ENCODE measurements at places on chromosomes 4 and X.

- DNase-seq: peak; percentile 8
Measured at GRCh38 chrX:10015723-10016518, 48.8 kb downstream of the CLDN34 start.

GRCh38 chr4:171186700-171187099 is 626.5 kb upstream of the GALNTL6 start:
- no peak for DNase-seq

DNA sequence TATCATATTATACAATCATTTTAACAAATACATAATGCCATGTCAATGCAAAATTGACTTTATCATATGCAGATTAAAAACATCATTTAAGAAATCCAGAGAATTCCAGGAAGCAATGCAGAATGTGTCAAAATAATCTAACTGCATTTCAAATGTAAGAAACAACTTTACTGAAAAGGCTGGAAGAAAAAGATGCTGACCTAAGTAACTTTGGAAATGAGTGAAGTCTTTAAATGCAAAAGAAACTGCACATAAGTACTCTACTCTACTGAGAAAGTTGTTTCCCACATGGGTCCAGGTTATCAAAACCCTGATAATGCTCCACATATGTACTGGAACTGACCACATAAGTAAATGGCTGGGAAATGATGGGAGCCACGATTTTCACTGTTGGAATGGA is 149.9 kb downstream of the EVC2 start:
- DNase-seq: no peak

DNA sequence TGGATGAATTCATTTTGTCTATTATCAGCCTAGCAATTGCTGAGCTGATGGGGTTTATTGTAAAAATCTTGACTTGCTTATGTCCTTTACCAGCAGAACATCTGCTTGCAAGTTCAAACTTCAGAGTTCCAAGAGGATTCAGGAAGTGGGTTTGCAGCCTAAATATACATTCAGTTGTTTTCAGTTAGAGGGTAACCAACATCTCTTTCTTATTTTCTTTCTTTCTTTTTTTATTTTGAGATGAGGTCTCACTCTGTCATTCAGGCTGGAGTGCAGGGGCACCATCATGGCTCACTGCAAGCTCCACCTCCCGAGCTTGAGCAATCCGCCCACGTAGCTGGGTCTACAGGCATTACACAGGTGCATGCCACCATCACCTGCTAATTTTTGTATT is 31.4 kb upstream of the FHL1 start:
- no peak for DNase-seq

DNA sequence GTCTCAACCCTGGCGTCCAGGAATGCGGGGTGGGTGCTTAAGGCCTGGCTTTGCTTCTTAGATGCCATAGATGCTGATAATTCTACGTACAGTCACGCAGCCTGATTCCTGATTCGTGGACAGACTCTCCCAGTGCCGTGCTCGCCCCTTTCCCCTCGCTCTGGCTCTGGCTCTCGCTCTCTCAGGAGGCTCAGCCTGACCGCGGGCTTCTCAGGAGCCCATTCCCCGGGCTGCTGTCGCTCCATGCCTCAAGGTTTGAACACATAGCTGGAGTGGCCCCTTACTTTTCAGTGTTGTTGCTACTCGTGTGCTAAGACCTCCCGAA is 59.2 kb upstream of the ZC4H2 start:
- peak; percentile 11 for DNase-seq

GRCh38 chr4:105280338-105281123 is 133.9 kb downstream of the TET2 start:
- no peak for DNase-seq

DNA sequence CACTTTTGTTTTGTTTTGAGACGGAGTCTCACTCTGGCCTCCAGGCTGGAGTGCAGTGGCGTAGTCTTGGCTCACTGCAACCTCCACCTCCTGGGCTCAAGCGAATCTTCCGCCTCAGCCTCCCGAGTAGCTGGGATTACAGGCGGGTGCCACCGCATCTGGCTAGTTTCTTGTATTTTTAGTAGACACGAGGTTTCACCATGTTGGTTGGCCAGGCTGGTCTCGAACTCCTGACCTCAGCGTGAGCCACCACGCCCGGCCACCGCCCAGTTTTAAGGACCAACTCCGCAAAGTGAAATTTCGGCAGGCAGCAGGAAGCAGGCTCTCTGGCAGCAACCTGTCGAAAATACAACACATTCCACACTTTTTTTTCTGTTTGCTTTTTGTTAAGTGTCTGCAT is 13.4 kb downstream of the DHRSX start:
- no peak for DNase-seq

DNA sequence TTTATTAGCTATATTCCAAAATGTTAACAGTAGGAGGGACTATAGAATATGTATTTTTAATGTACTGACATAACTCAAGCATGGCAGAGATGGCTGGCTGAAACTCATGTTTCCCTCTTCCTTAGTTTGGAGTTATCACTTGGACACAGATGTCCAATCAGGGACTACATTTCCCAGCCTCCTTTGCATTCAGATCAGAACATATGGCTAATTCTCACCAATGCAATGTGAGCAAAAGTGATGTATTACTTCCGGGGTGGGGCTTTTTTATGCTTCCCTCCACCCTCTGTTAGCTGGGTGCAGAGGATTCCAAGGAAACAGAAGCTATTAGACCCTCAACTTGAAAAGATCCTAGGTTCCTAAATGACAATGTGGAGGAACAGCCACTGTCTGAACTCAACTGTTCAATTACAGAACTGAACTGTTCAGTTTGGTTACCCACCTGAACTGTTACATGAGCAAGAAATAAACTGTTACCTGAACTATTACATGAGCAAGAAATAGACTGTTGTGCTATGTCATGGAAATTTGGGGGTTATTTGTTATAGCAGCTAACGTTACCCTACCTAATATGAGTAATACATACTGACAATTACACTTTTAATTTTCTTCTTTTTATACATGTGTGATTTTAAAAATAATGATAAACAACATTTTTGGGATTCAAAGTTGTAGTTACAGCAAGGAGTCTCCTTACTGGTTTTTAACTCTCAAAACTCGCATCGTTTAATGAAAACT is 29.6 kb upstream of the ERVMER34-1 start:
- DNase-seq: no peak

GRCh38 chrX:140190441-140191108 is 225.3 kb upstream of the CXorf66 start:
- no peak for DNase-seq

DNA sequence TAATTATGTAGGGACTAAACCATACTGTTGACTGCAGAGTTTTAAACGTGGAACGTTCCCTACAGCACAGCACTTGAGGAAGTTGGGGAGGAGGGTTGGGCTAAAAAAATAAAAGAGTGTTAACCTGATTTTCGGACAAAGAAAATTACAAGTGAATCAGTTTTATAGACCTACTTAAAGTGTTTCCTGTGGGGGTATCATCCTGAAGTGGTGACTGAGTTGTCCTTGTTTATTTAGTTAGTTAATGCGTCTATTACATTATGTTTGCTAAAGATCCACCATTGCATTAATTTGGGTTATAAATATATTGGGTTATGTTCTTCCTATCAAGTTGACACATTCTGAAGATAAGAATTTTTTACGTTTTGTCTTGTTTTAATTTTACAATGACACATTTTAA is 14.7 kb downstream of the UNC5C start:
- DNase-seq: no peak

GRCh38 chr4:144862210-144862609 is 216.3 kb downstream of the HHIP start:
- no peak for DNase-seq

DNA sequence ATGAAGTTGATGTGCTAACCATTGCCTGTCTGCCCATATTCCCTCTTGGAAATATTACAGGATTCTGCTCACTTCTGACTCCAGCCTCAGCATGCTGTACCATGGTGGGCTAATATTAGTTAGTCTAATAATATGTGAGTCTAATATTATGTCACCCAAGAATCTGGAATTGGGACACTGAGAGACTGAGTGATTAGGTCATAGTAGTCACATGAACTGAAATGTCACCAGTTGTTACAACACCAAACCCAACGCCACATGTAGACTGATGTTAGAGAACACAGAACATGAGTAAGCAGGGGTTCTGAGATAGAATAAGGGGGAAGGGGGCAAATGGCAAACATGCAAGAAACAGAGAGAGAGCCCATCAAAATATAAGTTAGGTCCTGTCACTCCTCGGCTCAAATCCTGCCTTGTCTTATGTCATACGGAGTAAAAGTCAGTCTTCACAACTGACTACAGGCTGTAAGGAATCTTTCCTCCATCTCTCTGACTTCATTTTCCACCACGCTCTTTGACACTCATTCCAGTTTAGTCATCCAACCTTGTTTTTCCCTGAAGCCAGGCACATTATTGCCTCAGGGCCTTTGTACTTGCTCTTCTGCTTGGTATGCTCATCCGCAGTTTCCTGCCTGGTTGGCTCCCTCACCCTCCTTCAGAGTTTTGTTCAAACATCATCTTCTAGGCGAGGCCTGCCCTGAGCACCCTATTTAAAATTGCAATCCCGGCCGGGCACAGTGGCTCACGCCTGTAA is 9.6 kb upstream of the SLAIN2 start:
- no peak for DNase-seq

DNA sequence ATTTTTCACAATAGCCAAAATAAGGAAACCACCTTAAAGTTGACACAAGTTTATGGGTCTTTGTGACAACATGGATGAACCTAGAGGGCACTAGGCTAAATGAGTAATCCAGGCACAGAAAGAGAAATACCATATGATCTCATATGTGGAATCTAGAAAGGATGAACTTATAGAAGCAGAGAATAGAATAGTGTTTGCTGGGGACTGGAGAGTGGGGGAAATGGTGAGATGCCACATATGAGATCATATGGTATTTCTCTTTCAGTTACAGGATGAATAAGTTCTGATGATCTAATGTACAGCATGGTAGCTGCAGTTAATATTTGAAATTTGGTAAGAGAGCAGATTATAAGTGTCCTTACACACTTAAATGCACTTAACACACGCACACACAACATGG is 35.9 kb downstream of the F8A2 start:
- DNase-seq: no peak

DNA sequence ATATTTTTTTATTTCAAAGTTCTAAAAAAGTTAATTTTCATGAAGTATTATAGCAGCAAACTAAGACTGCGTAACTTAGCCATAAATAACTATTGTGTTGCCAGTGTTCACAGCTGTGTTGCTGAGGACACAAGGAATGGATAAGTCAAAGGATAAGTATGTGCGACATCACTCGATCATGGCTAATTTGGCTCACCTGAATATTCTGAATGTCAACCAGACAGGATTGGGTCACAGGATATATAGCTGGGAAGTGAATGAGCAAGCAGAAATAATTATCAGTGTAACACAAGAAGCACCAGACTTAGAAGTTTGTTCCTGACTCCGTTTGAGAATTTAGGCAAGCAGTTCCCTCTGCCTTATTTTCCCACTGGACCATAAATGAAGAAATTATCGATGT is 33.9 kb downstream of the PRDM8 start:
- no peak for DNase-seq

DNA sequence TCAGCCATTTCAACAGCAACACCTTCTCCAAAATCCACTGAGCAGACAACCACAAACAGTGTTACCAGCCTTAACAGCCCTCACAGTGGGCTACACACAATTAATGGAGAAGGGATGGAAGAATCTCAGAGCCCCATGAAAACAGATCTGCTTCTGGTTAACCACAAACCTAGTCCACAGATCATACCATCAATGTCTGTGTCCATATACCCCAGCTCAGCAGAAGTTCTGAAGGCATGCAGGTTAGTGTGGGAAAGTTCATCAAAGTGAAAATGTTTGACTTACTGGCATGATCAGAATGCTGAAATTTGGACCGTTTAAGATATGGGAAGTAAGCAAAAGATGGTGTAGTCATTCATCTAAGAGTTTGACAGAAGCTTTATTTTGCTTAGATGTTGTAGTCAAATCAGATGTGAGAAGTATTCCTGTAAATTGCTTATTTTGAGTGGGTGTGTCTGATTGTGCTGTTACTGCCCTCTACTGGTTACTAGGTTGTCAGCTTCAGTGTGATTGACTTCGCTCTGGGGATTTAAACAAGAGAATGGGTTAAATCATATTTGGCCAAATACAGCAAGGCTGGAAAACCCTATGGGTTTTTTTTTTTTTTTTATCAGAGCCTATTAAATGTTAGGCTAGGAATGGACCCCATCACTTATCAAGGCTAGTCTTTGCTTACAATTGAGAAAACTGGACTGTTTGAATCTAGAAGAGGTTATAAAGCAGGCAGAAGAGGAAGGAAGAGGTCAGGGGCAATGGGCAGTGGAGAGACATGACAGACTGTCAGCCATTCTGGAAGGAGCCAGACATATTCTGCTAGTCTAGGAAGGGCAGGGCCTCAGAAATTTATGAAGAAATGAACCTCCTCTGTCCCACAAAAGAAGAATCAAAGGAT is 130.3 kb downstream of the DIPK2B start:
- DNase-seq: no peak

GRCh38 chrX:70554523-70554922 is 109.9 kb downstream of the DLG3 start:
- no peak for DNase-seq

DNA sequence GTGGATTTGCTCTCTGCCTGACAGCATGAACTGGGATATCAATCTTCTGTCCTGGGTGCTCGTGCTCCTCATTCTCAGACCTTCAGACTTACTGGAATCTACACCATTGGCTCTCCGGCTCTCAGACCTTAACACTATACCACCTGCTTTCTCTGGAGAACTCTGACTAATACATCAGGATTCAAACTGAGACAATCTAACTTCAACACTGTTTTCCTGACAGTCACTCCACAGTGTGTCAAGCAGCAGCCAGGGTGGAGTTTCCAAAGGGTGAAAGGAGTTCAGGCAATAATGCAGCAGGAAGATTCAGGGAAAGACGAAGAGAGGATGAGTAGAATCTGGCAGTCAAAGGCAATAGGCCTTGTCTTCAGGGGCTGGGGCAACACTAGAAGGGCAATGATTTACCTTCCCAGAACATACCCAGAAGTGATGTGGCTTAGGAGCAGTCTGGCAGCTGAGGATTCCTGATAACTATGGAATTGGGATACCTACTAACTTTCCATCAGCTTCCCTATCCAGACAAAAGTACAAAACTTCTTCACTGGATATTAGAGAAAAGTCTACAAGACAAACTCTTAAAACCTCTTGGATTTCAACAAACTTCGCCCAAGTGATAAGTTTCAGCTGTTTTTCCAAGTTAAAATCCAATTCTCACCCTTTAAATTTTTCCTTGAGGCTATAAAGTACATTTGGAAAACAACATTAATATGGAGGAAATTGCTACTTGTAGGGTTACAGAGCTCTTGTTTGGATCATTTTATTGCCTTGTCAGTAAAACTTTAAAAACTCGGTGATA is 58.4 kb upstream of the SLIT2 start:
- DNase-seq: no peak

DNA sequence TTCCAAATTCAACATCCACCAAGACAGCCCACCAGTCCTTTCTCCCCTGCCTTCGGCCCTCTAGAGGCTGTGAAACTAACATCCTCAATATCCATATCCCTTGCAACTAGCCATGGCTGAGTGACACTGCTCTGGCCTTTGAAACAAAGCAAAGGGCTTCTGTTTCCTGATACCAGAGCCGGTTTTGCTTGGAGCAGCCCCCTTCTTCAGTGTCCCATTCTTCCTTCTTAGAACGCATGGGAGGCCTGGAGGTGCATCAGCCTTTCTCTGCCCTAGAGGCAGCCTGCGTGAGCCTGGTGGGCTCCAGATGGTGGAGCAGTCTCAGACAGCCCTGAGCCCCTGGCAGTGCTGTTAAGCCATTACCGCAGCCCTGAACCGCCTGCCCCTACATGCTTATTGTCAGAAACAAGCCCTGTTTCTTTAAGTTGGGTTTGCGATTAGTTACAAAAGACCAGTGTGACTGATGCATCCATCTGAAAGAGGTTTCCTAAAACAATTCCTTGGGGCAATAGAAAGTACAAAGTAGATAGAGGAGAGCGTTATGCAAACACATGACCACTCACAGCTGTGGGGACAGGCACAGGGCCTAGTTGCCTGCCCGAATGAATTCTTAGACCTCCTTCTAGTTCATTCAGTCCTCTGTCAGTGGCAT is 74.1 kb downstream of the EVC start:
- peak; percentile 0 for DNase-seq
